ENCODE measurements at places on chromosomes 13 and 19. TPM values are rescaled to one million over a fixed set of nuclear protein-coding genes. Genes with fewer than 3 reads are reported as not detected.

Gene CEACAM3
- not detected for total RNA-seq

Gene KLK2
- not detected for total RNA-seq

Gene VSIG10L
- total RNA-seq: 7.0 TPM

Gene SYCN
- not detected for total RNA-seq

Gene ZNF829
- 4.8 TPM for total RNA-seq

Gene PSG3
- not detected for total RNA-seq

Gene PSG2
- not detected for total RNA-seq

Gene ATCAY
- total RNA-seq: 0.43 TPM

Gene DAND5
- total RNA-seq: not detected

Gene SGTA
- 74.1 TPM for total RNA-seq

Gene SAFB
- total RNA-seq: 151 TPM

Gene ZSCAN4
- total RNA-seq: not detected

Gene FCGBP
- 1.2 TPM for total RNA-seq

Gene C2CD4C
- total RNA-seq: 13.2 TPM

Gene MED16
- 87.2 TPM for total RNA-seq

Gene IGFL1
- total RNA-seq: not detected

Gene DCT
- not detected for total RNA-seq

Gene RB1
- 34.6 TPM for total RNA-seq

Gene C1QTNF9B
- total RNA-seq: not detected

Gene PSPN
- 4.3 TPM for total RNA-seq

Gene CELF5
- 1.6 TPM for total RNA-seq

Gene ZNF649
- 42.4 TPM for total RNA-seq

Gene TMED1
- 39.3 TPM for total RNA-seq

Gene ARID3A
- 149 TPM for total RNA-seq

Gene ZNF667
- total RNA-seq: not detected

Gene SULT2A1
- total RNA-seq: not detected

Gene TPTE2
- total RNA-seq: not detected

Gene LGI4
- total RNA-seq: 0.20 TPM

Gene GRIK5
- total RNA-seq: 11.6 TPM

Gene FLT3LG
- 1.1 TPM for total RNA-seq

Gene FUZ
- total RNA-seq: 37.8 TPM

Gene ZFP28
- 12.1 TPM for total RNA-seq

Gene GPR32
- not detected for total RNA-seq

Gene USHBP1
- total RNA-seq: 0.38 TPM

Gene C19orf73
- total RNA-seq: 1.5 TPM

Gene FAM124A
- total RNA-seq: 1.6 TPM

Gene KLF1
- not detected for total RNA-seq

Gene TRPM4
- 17.7 TPM for total RNA-seq

Gene RASL11A
- 4.2 TPM for total RNA-seq

Gene ZNF285
- total RNA-seq: 14.3 TPM

Gene ATXN8OS
- not detected for total RNA-seq

Gene CASP14
- not detected for total RNA-seq

Gene ABHD8
- total RNA-seq: 16.9 TPM

Gene ZNF443
- total RNA-seq: 13.8 TPM

Gene CEACAM4
- total RNA-seq: not detected

Gene ADGRE3
- not detected for total RNA-seq

Gene PGLYRP2
- total RNA-seq: not detected

Gene ZNF570
- total RNA-seq: 12.6 TPM

Gene PCDH9
- 1.7 TPM for total RNA-seq

Gene MCEMP1
- not detected for total RNA-seq

Gene ANKLE1
- total RNA-seq: 6.4 TPM

Gene RDH8
- total RNA-seq: not detected

Gene PGLYRP1
- not detected for total RNA-seq

Gene TJP3
- 36.3 TPM for total RNA-seq

Gene TBC1D17
- total RNA-seq: 45.4 TPM

Gene NKG7
- total RNA-seq: not detected

Gene LILRB2
- total RNA-seq: not detected

Gene SIPA1L3
- 132 TPM for total RNA-seq

Data from progenitor cell of endocrine pancreas (in vitro differentiated cells).